ENCODE measurements at places on chromosomes 6 and 20.

DNA sequence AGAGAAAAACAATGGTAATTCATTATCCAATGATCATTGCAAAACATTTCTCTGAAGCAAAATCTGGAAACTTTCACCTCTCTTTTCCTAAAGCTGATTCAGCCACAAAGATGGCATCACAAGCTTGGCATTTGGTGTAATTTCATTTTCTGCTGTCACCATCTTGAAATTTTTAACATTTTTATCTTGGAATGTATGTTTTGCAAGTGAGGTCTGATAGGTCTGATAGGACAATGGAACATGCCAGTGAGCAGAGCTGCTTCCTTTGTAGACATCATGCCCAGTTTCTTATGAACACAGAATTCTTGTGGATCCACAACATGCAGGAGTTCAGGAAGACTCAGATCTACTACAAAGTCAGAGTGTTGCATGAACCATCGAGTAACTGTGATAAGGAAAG lies 969.6 kb downstream of the EYS start:
- DNase-seq, result no peak

DNA sequence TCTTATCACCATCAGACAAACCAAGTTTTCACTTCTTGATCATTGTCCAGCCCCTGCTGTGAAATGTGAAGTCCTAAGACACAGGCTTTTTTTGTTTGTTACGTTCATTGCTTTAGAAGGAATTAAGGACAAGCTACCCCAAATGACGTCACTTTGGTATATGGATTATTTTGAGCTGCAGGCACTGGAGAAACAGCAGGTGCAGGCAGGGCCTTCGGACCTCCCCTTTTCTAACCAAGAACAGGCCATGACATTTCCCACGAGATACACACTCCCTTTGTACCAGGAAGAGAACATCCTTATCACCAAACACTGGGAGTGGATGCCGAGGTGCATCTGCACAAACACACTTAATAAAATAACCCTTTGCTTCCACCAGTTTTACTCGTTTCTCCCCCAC lies 418.0 kb upstream of the SULF2 start:
- DNase-seq, result no peak

GRCh38 chr6:71979911-71980310 lies 93.6 kb downstream of the RIMS1 start:
- no peak for DNase-seq

- no peak for DNase-seq
Measured at GRCh38 chr20:36439040-36439730, 102.1 kb upstream of the MYL9 start.

DNA sequence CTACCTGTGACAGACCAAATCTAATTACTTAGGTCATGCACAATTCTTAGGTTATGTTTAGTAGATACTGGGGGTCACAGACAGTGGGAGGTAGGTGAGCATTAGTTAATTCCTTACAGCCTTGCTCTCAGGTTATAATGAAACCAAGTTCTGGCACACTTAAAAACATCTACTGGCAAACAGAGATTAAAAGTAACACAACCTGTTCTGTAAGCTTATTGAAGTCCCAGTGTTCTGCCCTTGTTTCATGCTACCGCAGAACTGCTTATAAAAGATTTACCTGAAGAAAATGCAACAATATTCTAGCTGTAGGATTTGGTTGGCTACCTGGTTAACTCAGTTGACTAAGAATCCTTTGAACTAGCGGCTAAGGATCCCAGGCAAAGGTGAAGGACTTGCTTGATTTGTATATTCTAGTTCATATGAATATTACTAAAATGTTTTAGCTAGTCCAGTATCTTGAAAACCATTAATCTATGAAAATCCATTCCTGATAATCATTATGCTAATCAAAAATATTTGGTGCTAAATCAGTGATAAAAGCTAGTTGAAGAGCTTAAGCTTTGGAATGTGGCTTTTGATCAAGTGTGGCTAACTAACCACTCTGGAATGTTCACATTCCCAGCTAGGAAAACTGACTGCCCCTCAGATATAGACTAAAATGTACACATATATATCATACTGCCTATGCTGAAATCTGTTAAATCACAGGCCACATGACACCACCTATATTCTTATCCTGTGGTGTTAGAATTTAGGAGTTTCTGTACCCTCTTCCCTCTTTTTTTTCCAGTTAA lies 7.2 kb downstream of the PEX3 start:
- DNase-seq, result no peak

DNA sequence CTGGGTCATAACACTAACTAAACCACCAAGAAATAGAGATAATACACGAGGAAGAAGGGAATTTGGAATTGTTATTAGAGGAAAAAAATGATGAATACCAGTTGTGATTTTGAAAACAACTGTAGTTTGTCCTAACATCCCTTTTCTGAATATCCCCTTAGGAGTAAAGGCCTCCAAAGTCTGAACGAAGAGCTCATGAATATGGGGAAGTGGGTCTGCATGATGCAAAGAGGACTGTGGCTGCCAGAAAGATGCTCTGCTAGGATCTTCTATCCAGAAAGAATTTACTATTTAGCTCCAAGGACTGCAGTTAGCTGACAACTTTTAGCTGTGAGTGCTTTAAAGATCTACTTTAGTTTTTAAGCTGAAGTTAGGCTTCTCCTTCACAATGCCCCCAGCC lies 308.8 kb upstream of the HS3ST5 start:
- no peak for DNase-seq

- DNase-seq, result no peak
Measured at GRCh38 chr6:137892271-137892708, 25.2 kb downstream of the TNFAIP3 start.

DNA sequence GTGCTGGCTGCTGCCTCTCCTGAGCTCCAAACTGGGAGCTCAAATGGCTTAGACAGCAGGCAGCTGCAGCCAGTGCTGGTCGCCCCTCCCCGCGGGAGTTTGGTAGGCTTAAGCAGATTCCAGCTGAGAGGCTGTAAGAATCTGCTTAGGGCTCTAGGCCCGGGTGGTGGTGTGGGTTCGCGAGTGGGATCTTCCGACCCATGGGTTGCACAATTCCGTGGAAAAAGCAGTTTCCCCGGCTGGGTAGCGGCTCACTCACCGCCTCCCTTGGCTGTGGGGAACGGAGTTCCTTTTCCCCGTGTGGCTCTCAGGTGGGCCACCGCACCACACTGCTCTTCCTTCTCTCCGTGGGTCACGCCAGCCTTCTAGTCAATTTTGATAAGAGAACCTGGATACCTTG lies 232.5 kb downstream of the PKHD1 start:
- DNase-seq, result no peak

GRCh38 chr6:149319422-149319821 lies 1.9 kb downstream of the TAB2 start:
- DNase-seq, result no peak

DNA sequence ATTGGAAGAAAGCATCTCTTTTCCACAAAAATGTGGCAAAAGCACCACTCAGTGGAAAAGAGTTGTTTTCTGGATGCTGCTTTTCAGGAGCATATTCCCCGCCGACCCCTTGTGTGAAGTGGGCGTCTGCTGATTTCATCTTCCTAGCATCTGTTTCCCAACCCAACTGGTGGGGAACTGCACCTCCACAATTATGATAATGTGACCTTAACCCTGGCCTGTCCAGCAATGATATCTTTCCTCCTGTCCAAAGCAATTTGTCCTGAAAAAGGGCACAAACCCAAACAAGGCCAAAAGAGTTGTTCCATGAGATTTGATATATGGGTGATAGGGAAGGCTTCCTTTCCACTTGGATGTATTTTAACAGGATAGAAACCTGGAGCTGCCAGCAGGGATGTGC lies 7.3 kb upstream of the SMIM8 start:
- DNase-seq, result no peak

DNA sequence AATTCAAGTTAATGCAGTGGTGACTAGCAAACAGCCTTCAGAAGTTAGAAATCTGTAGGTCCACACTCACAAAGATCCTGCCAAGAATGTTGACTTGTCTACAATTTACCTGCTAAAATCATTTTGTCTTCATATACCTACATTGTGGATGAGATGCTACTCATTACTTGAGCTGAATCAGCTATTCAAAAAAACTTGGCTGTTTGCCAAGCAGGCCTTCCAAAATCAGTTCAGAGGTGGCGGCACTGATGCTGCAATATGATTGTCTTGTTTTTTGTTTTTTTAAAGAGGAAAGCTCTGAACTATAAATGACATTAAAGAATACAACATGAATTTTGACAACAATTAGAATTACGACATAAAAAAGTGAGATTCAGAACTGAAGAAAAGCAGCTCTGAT lies 354.7 kb upstream of the KHDRBS2 start:
- no peak for DNase-seq

- DNase-seq, result no peak
Measured at GRCh38 chr6:164290101-164290500, 875.6 kb downstream of the QKI start.

DNA sequence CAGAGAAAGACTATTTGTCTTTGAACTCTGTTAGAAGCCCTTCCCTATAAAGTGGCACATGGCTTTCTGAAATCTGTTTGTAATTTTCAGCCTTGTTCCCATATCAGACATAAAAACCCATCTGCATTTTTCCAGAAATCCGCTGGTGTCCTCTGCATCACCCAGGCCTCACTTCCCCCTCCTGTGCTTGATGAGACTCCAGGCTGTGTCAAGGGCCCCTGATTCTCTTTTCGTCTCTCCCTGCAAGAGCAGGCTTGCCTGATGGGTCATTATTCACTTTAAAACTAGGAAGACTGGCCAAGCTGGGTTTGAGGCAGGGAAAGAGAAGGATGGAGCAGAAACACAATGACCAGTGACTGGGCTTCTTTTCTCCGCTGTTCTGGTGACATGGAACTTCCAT lies 10.6 kb upstream of the PROKR2 start:
- no peak for DNase-seq

GRCh38 chr20:46809706-46810360 lies 84.8 kb upstream of the EYA2 start:
- DNase-seq, result no peak

DNA sequence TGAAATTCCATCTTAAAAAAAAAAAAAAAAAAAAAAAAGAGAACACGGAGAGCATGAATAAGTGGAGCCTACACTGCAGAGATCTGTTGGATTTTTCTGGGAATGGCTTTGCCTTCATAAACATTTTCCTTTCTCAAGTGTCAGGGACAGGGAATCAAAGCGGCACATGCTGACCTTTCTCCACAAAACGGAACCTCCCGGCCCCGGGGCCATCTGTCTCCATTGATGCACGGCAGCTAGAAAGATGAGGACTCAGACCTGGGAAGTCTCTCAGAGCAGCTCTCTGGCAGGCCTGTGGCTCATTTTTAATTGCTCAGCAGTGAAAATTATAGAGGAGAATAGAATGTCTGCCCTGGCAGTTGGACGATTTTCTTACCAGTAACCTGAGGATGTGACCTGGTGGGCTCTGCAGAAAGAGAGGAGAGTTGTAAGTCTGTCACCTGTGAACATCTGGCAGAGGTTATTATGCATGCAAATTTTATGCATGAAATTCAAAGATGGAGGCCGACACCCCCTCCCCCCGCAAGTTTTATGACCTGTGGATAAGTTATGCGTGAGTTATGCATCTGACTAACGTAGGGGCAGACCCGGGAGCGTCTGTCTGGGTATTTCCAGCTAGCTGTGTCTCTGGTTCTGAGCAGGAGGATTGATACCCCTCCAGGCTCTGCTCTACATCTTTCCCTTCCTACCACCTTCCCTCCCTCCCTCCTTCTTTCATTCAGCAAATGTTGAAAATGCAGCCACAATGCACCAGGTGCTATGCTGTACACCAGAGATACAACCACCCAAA lies 352.5 kb downstream of the CDH26 start:
- no peak for DNase-seq

- DNase-seq, result no peak
Measured at GRCh38 chr6:20835315-20836010, 301.2 kb downstream of the CDKAL1 start.

GRCh38 chr6:165766457-165766856 lies 103.4 kb upstream of the PDE10A start:
- no peak for DNase-seq

Data from thymus (tissue), 14 donors.